Activated effector memory CD4-positive, alpha-beta T cell treated with anti-CD3 and anti-CD28 coated beads, Interleukin-2, amount 50 U/mL, for 16 hours (primary cell): ENCODE measurements at places on chromosomes 4 and X.
A peak's percentile ranks its signal among the peaks of the same experiment; 100 is the strongest.

- DNase-seq = no peak
Observed at GRCh38 chrX:135453381-135453780, 31.6 kb downstream of the SMIM10L2A start.

- DNase-seq = peak; percentile 70
Observed at GRCh38 chrX:136711147-136711546, 63.2 kb downstream of the CD40LG start.

DNA sequence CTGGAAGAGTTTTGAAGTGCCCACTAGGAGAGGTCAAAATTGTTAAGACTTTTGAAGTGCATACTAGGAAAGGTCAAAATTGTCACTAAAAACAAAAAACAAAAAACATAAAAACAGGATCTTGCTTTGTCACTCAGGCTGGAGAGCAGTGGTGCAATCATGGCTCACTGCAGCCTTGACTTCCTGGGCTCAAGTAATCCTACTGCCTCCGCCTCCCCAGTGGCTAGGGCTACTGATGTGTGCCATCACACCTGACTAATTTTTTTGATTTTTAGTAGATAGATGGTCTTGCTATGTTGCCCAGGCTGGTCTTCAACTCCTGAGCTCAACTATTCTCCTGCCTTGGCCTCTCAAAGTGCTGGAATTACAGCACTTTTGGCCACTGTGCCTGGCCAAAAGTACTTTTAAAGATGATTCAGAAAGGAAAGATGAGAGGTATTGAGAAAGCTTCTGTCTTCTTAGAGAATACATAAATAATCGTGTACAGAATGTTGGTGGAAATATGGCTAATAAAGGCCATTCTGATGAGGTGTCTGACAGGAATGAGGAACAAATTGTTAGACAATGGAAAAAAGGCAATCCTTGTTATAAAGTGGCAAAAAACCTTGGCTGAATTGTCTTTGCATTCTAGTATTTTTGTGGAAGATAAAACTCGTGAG lies 43.3 kb upstream of the STX18 start:
- DNase-seq = no peak

DNA sequence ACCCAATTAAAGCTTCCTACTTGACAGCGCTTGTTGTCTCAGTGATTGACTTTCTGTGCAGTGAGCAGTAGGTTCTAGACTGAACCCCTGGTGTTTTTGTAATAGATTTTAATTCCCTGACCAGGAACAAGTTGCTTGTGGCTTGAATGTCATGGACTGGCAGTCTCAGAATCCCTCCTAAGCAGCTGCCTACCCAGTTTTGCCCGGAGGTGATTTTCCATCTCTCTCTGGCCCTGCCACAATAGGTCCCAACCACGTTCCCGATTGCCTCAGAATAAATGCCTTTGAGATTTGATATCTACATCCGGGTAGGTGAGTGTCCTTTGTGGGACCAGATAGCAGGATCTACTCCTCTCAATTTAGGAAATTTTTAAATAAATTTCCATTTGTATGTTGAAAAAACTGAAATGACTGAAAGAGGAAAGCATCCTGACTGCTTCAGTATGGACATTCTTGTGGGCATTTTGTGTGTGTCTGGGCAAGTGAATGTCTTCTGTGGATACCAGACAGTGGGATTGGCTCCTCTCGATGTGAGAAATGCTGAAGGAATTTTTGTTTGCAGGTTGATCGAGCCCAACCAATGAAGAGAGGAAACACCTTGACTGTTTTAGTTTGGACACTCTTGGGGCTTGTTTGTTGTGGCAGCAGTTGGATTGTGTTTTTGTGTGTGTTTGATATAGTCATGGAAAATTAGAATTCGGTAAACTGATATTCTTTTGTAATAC lies 1607.4 kb downstream of the C4orf33 start:
- DNase-seq = no peak

GRCh38 chrX:22378296-22378695 lies 105.6 kb downstream of the CBLL2 start:
- DNase-seq = no peak

GRCh38 chrX:129522184-129523078 lies 859 bp downstream of the SMARCA1 start:
- DNase-seq = peak; percentile 59

- no peak for DNase-seq
Observed at GRCh38 chrX:10246846-10247245, 90.1 kb downstream of the CLCN4 start.
